ENCODE measurements at places on chromosomes 2 and 18.

DNA sequence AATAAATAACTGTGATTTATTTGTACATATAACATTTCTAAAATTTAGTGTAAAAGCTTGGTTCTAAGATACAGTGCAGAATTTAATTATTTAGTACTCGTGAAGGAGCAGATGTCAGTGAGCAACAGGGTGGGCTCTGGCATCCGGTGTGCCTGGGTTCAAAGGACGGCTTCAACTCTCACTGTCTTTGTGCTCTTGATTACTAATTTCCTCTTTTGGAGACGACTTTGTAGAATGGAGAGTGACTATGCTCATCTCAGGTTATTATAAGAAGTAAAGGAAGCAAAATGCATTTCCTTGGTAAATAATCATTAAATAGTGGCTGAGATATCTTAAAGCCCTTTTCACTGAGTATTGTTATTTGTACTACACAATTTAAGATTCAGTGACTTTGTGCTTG lies 271.7 kb downstream of the ASXL3 start:
- H3K27ac ChIP-seq, result no peak overlapping the region
- H3K27me3 ChIP-seq, result no peaks in the 10 kb centered on the region
- no peaks in the 10 kb centered on the region for H3K36me3 ChIP-seq
- DNase-seq, result no peak
- H3K4me1 ChIP-seq, result no peaks in the 10 kb centered on the region

DNA sequence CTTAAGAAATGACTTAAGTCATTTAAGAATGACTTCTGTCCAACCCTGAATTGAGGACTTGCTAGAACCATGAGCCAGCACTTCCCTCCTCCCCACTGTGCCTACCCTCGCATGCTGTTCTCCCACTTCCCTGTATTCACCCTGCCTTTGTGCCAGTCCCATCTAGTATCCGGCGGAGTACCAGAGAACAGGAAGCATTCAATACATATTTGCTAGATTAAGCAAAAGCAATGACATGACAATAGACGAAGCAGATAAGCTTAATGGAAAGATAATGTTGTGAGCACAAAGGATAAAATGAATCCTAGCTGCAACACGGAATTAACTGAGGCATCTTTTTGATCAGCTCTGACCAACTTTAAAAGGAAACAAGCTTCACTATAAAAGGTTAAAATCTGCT lies 328.5 kb downstream of the TDRD15 start:
- H3K4me3 ChIP-seq, result no peak overlapping the region
- no peaks in the 10 kb centered on the region for H3K36me3 ChIP-seq
- H3K27ac ChIP-seq, result no peak overlapping the region
- no peaks in the 10 kb centered on the region for H3K27me3 ChIP-seq
- H3K4me1 ChIP-seq, result no peaks in the 10 kb centered on the region
- DNase-seq, result no peak

GRCh38 chr2:59961746-59962145 lies 591.7 kb downstream of the BCL11A start:
- no peaks in the 10 kb centered on the region for H3K27me3 ChIP-seq
- H3K4me1 ChIP-seq, result no peaks in the 10 kb centered on the region
- H3K36me3 ChIP-seq, result no peaks in the 10 kb centered on the region
- no peak overlapping the region for H3K4me3 ChIP-seq
- DNase-seq, result no peak

- H3K27ac ChIP-seq, result no peak overlapping the region
- no peaks in the 10 kb centered on the region for H3K27me3 ChIP-seq
- H3K36me3 ChIP-seq, result peaks cover 7% of the 10 kb centered on the region
- H3K4me3 ChIP-seq, result no peak overlapping the region
Measured at GRCh38 chr2:127197475-127198385, 22.4 kb downstream of the CYP27C1 start.

GRCh38 chr2:150482111-150482510 lies 5.4 kb downstream of the RND3 start:
- peak; percentile 30 for DNase-seq
- peaks cover 24% of the 10 kb centered on the region for H3K36me3 ChIP-seq
- H3K27ac ChIP-seq, result peak overlapping the region; percentile 99
- H3K27me3 ChIP-seq, result no peaks in the 10 kb centered on the region
- no peak overlapping the region for H3K4me3 ChIP-seq

GRCh38 chr2:31366733-31367132 lies 47.8 kb downstream of the XDH start:
- H3K27ac ChIP-seq, result no peak overlapping the region
- no peak for DNase-seq
- no peak overlapping the region for H3K4me3 ChIP-seq
- no peaks in the 10 kb centered on the region for H3K4me1 ChIP-seq
- H3K27me3 ChIP-seq, result no peaks in the 10 kb centered on the region

DNA sequence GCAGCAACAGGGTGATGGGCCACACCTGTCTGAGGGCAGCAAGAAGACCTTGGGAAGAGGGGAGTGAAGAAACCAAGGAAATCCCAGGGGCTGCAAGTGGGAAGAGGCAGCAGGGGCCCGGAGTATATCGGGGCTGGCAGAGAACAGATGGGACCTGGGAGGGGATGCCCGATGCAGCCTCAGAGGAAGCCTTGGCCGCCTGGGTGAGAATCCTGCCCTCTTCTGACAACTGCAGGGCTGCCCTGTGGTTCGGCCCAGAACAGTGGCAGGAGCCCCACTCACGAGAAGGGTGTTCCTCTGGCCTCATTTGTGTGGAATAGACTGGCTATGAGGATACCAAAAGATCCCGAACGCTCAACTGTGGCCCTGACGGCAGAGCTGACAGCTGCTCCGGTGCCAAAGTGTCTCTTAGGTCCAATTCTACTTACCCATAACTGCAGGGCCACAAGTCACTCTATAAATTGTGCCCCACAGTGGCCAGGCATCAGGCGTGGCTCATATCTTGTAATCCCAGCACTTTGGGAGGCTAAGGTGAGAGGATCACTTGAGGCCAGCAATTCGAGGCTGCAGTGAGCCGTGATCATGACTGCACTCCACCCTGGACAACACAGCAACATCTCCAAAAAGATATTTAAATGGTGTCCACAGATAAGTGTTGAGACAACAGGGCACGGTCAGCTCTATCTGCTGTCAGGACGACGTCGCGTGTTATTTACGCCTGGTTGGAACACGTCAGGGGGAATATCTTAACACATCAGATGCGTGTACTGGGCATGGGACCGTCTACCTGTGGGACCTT lies 23.6 kb upstream of the ID2 start:
- no peaks in the 10 kb centered on the region for H3K27me3 ChIP-seq
- no peaks in the 10 kb centered on the region for H3K4me1 ChIP-seq
- no peak overlapping the region for H3K4me3 ChIP-seq
- no peak overlapping the region for H3K27ac ChIP-seq
- DNase-seq, result no peak

DNA sequence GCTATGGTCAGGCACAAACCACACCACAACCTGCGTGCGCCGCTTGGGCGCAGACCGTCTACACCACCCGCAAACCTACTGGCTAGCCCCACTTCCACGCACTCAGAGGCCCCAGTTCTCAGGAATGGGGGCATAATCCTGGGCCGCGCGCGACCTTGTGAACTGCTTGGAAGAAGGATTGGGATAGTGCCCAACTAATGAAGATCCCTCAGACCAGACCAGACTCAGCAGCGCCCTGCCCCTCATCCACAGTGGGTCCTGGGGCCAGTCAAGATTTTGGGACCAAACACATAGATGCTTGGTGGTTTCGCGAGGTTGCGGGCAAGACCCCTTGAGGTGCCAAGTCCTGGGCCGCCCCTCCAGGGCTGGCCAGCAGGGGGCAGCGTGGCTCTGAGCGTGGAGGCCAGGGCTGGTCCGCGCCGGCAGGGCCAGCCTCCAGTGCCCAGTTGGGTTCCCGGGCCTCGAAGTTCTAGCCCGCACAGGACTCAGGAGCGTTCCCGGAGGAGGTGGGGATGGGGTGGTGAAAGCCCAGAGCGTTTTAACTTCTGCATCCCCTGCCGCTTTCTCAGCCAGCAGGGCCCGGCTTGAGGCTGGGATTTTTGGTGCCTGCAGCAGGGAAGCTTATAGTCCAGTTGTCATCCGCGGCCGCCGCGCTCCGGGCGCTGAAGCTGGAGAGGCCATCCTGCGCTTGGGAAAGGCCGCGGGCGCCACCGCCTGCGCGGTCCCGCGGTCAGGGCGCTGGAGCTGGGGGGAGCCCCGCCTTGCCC lies 8.3 kb downstream of the OSR1 start:
- no peak for DNase-seq
- no peaks in the 10 kb centered on the region for H3K36me3 ChIP-seq
- peak overlapping the region; percentile 30 for H3K4me3 ChIP-seq
- H3K27me3 ChIP-seq, result peaks cover 51% of the 10 kb centered on the region
- H3K4me1 ChIP-seq, result peaks cover 14% of the 10 kb centered on the region
- no peak overlapping the region for H3K27ac ChIP-seq

DNA sequence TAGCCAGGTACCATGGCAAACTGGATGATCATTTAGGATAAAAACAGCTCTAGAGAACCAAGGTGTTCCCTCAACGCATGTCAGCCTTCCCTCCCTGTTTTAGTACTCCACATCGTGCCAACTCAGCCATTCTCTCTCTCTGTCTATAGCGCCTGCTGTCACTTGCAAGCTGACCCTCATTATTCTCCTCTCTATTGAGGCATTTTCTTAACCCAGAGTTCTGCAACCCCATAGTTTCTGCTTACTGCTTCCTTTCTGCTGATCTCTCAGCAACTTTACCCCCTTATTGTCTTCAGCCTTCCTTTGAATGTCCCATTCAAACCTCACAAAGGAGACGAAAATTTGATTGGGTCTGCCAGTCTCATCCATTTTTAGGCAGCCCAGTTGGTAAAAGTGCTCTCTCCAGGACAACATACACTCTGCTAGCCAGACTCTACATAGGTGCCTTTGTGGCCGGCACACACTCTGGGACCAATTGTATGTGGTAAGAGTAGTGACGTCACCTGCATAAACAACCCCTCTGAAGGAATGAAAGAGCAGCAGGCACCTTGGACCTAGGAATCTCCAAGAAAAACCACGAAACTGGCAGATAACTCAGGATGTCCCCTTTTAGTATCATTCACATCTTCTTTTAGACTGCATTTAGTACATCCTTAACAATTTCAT lies 367.2 kb upstream of the KCNH7 start:
- no peak overlapping the region for H3K27ac ChIP-seq
- no peaks in the 10 kb centered on the region for H3K27me3 ChIP-seq
- no peak for DNase-seq
- no peaks in the 10 kb centered on the region for H3K36me3 ChIP-seq
- no peak overlapping the region for H3K4me3 ChIP-seq

DNA sequence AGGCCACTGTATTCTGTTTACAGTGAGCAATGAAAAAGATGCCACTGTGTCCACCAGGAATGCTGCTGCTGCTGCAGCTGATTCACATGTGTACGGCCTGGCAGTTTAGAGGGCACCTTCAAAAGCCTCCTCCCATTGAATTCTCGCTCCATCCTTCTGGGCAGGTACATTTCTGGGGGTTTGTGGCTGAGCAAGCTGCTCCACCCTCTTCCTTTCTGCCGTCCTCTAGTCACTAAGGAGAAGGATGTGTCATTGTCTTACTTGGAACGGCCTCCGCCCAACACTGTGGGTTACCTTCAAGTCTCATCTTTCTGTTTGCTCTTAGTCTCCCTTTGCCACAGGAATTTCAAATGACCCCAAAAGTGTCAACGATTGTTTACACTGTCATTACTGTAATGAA lies 182.0 kb downstream of the ZBTB7C start:
- H3K4me1 ChIP-seq, result peaks cover 4% of the 10 kb centered on the region
- no peak overlapping the region for H3K4me3 ChIP-seq
- H3K36me3 ChIP-seq, result no peaks in the 10 kb centered on the region
- no peak overlapping the region for H3K27ac ChIP-seq
- no peak for DNase-seq
- peaks cover 5% of the 10 kb centered on the region for H3K27me3 ChIP-seq

Data from keratinocyte (primary cell).